ENCODE measurements at places on chromosomes 6 and 20.

DNA sequence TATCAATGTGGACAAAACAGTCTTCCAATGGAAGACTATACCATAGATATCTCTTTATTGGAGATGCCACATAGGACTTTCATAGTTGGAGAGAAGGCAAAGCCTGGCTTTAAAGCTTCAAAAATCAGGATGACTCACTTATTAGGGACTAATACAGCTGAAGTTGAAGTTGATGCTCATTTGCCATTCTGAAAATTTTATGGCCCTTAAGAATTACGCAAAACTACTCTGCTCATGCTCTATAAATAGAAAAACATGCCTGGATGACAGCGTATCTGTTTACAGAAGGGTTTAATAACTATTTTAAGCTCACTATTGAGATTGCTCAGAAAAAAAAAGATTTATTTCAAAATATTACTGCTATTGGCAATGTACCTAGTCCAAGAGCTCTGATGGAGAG is 155.5 kb upstream of the DST start:
- DNase-seq, result no peak

DNA sequence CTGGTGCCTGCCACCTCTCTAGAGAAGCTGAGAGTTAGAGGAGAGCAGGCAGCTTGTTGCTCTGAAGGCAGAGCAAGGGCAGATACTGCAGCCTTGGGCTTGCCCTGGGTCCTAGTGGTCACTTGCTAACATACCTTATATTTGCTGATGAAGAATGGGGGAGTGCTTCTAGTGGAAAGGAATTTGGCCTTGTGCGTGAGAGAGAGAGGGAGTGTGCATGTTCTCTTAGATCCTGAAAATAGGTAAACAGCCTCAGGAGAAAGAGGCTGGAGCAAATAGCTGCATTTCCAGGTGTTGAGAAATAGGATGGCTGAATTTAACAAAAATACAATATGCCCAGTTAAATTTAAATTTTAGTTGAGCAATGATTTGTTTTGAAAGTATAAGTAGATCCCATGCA is 724.5 kb upstream of the FLRT3 start:
- DNase-seq, result no peak

DNA sequence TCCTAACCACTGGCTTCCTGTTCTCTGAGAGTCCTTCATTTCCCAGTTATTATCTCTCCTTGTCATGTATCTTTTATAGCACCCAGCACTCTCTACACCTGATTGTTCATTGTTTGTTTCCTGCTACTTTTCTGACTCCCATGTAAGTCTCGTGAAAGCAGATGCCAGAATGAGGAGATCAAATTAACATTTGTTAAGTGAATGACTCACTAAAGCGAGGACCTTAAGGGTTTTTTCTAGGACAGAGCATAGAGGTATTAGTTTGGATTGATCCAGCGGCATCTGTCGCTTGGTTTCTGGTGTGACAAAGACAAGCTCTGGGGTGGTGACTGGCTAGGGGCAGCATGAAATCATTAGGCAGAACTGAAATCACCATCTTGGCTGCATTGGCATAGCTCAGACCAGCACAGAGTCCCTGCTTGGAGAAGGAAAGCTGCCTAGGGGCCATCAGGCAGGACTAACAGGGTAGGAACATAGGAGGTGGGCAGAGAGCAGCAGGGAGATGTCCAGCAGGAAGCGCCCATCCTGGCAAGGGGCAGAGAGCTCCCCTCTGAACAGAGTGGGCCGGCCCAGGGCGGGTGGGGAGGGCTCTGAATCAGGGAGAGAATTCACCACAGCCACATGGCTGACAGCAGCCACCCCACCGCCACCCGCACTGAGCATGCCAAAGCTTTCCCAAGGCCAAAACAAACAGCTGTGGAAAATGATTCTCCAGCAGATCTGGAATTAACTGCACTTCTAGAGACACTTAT is 97.1 kb upstream of the CEP85L start:
- DNase-seq, result no peak

- DNase-seq, result no peak
Measured at GRCh38 chr6:42409581-42409980, 42.1 kb downstream of the TRERF1 start.

- DNase-seq, result no peak
Measured at GRCh38 chr20:1240549-1240948, 14.7 kb downstream of the RAD21L1 start.

DNA sequence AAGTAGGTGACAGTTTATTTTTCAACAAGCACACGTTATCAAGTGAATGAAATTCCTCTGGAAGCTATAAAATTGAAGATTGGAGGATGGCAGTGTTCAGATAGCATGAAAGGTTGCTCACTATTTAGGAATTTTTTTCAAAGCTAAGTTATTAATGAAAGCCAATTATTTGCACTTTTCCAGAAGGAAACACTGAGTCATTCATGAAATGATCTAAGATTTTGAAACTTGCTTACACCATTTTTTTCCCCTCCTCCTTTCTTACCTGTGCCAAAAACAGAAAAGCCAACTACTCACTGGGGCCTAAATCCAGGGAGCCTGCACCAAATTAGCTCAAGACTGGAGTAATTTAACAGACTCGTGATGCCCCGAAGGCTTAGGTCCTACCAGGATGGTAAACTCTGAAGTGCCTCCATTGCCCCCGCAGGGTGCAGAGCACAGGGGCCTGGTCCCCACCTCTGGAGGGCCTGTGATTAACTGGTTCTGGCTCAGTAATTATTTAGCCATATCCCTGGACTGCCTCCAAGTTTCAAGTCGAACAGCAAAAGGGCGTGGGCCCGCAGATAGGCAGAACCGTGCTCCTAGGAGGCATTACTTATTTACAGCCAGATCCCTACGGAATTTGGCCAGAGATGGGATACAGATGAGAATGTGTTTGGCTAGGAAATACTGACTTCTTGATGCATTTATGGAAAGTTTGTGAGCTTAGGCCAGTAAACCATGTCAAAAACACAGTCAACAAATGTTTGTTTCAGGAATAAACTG is 28.0 kb upstream of the ZNF217 start:
- DNase-seq, result no peak

GRCh38 chr6:166929542-166930189 is 26.7 kb downstream of the RNASET2 start:
- no peak for DNase-seq

DNA sequence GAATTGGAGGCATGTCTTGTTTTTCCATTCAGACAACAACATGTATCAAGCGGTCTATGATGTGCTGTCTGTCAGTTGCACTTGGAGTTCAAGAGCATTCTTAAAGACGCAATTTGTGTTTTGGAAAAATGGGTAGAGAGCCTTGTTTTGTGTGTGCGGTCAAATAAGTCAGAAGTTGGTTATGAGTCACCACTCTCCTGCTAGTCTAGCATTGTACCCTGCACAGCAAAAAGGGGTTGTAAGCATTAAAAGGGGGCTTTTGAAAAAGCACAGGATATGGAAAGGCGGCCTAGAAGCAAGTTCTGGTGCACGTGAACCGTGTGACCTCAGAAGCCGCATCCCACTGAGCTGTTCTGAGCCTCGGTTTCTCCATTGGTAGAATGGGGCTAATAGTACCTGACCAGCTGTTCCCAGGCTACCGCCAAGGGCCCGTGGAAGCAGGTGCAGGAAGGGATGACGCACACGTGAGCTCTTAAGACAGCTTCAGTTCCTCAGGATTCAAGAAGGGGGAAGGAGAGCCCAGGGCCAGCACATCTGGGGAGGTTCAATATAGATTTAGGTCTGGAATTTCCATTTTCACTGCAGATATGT is 61.6 kb upstream of the SNX9 start:
- no peak for DNase-seq

DNA sequence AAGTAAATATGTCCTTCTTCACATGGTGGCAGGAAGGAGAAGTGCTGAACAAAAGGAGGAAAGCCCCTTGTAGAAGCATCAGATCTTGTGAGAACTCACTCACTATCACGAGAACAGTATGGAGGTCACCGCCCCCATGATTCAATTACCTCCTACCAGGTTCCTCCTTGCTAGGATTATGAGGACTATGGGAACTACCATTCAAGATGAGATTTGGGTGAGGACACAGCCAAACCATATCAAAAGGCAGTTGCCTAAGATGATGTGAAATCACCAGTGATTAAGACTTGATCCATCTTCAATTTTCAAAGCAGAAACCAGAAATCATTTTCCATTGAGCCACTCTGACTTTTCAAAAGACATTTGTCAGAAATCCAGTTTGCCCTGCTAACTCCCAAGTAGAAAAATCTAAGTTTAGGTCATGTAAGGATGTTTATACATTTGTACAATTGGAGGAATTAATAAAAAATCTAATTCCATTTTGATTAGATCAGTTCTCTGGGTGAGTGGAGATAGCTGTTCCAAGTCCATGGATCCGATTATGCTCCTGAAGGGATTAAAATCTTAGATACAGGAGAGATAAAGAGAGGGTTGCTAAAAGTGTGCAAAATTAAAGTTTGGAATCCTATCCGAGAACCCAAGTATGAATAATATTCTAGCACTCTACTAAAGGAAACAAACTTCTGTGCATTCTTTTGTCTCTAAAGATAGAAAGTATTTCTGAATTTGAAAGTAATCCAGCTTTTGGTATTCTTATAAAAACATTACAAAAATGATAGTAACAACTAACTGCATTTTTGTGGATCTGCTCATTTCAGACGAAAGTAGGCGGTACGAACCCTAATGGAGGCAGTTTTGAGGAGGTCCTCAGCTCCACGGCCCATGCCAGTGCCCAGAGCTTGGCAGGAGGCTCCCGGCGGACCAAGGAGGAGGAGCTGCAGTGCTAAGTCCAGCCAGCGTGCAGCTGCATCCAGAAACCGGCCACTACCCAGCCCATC is 39.5 kb downstream of the HDDC2 start:
- DNase-seq, result no peak

GRCh38 chr20:23021541-23021940 is 13.6 kb upstream of the SSTR4 start:
- DNase-seq, result no peak

DNA sequence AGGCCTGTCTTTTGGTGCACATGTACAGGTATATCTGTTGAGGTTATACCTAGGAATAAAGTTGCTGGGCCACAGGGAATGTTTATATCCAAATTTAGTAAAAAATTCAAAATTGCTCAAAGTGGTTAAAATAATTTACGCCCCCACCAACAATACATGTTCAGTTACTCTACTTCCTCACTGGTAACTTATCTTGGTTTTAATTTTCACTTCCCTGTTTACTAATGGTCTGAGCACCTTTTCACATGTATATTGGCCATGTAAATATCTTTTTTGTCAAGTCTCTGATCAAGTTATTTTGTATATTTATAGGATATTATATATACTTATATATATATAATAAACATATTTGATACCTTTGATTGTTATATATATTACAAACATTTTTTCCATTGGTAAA is 9.7 kb downstream of the PDE7B start:
- DNase-seq, result no peak

Data from activated naive CD8-positive, alpha-beta T cell treated with anti-CD3 and anti-CD28 coated beads, Interleukin-2, amount 50 U/mL, for 16 hours (primary cell).